ENCODE measurements at places on chromosomes 7 and 10. TPM values are rescaled to one million over a fixed set of nuclear protein-coding genes. Genes with fewer than 3 reads are reported as not detected.

PAX4 gene
- 0.11 TPM for polyA plus RNA-seq

POLR1F gene
- polyA plus RNA-seq = 5.9 TPM

TMEM140 gene
- not detected for polyA plus RNA-seq

RAPGEF5 gene
- polyA plus RNA-seq = 4.4 TPM

OR2A42 gene
- 0.09 TPM for polyA plus RNA-seq

FRAT1 gene
- 3.4 TPM for polyA plus RNA-seq

MKX gene
- 0.52 TPM for polyA plus RNA-seq

SMURF1 gene
- 11.0 TPM for polyA plus RNA-seq

SMKR1 gene
- polyA plus RNA-seq = 1.6 TPM

STN1 gene
- polyA plus RNA-seq = 8.3 TPM

OR2A5 gene
- not detected for polyA plus RNA-seq

ZNF25 gene
- 0.17 TPM for polyA plus RNA-seq

CABCOCO1 gene
- polyA plus RNA-seq = not detected

ASAH2 gene
- 1.2 TPM for polyA plus RNA-seq

MBL2 gene
- not detected for polyA plus RNA-seq

CUZD1 gene
- 15.1 TPM for polyA plus RNA-seq

AUTS2 gene
- 25.9 TPM for polyA plus RNA-seq

FKBP6 gene
- polyA plus RNA-seq = 0.11 TPM

MYO1G gene
- 0.11 TPM for polyA plus RNA-seq

MMD2 gene
- polyA plus RNA-seq = 0.08 TPM

IMMP2L gene
- polyA plus RNA-seq = 1.7 TPM

SDK1 gene
- polyA plus RNA-seq = 3.3 TPM

PITX3 gene
- polyA plus RNA-seq = 0.22 TPM

ARHGEF5 gene
- 22.2 TPM for polyA plus RNA-seq

CYP26C1 gene
- 0.93 TPM for polyA plus RNA-seq

SPDYE1 gene
- not detected for polyA plus RNA-seq

GPR37 gene
- polyA plus RNA-seq = 1.5 TPM

CPED1 gene
- polyA plus RNA-seq = 0.08 TPM

CYP2E1 gene
- polyA plus RNA-seq = 0.11 TPM

HOXA9 gene
- not detected for polyA plus RNA-seq

GBX1 gene
- polyA plus RNA-seq = not detected

DNAH11 gene
- polyA plus RNA-seq = 1.5 TPM

NANOS1 gene
- 2.3 TPM for polyA plus RNA-seq

WNT16 gene
- 0.33 TPM for polyA plus RNA-seq

TMEM236 gene
- polyA plus RNA-seq = 0.02 TPM

CPXM2 gene
- 2.4 TPM for polyA plus RNA-seq

BPGM gene
- polyA plus RNA-seq = 9.7 TPM

ZFAND2A gene
- 20.3 TPM for polyA plus RNA-seq

RBM17 gene
- polyA plus RNA-seq = 15.7 TPM

MASTL gene
- 9.4 TPM for polyA plus RNA-seq

MICALL2 gene
- 5.3 TPM for polyA plus RNA-seq

IRF5 gene
- polyA plus RNA-seq = 1.1 TPM

ANXA8 gene
- 0.30 TPM for polyA plus RNA-seq

UPK3BL2 gene
- polyA plus RNA-seq = 18.3 TPM

GNAT3 gene
- not detected for polyA plus RNA-seq

PLXNA4 gene
- polyA plus RNA-seq = 0.44 TPM
